ENCODE measurements at places on chromosomes 7 and 10.

DNA sequence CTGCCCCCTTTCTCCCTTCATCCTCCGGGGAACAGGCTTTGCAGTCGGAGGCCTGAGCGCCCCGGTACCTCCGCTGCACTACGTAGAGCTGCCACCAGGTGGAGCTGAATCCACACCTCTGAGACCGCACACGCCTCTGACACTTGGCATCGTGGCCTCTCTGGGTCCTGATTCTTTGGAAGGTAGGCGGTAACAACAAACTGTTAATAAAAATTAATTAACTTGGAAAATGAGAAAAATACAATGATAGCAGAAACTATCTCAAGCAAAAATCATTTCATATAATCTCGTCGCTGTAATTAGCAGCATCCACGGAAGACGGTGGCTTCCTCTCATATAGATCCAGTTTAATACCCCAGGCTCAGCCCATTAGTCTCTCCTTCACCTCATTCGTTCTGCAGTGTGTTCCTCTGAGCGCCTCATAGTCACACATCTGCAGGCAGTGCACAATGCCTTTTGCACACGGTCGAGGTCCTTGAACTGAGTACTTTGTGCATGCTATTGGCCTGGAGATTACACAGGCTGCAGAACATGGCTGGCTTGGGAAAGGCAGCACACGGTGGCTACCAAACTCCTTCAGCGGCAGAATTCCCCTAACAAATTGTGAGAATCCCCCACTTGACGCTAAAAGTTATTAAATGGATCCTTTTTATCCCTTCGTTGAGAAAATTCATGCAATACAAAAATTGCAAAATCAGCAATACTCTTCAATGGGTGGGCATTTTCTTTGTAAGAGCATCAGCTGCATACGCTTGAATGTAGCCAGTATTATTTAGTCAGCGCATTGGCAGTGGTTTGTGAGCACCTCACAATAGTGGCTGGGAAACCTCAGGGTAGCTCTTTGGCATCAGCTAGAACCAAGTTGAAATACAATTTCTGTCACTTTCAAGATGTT, 18.7 kb downstream of the OR9A2 start:
- DNase-seq: peak; percentile 18

DNA sequence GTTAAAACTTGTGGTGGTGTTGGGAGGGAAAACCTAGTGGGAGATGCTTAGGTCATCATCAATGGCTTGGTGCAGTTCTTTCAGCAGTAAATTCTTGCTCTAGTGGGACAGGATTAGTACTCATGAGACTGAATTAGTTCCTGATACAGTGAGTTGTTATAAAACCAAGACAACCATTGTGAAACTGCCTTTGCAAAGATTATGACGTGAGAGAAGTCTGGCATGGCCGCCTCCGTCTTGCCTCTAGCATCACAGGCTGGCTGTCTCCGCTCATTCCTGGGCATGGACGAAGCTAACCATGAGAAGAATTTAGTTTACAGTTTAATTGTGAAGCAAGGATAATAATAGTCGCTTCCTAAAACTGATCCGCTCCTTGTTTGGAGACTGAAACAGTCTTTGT, 186.4 kb downstream of the KIF20B start:
- no peak for DNase-seq

DNA sequence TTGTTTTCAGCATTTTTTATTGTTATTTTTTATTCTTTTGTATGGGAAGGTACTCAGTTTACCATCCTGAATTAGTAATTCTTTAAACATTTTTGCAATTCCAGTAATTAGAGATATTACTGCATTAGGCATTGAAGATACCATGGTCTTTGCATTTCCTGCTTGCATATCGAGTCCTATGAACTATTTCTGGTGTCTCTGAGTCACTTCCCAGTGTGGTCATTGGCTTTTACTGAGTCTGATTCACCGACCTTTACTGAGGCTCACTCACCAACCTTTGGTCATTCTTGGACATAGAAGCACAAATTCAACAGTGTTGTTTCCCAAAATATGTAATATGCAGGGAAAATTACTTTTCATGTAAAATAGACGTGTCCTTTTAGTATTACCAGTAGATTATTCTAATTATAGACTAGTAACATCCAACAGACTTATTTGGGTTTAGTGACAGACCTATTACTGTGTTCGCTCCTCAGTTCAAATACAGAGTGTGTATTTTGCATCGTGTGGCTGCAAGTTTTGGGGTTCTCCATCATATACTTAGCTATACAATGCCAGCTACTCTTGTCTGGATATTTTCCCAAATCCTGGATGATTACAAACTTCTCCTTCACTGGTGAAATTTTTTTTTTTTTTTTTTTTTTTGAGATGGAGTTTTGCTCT, 180.7 kb upstream of the PRSS1 start:
- DNase-seq: no peak

DNA sequence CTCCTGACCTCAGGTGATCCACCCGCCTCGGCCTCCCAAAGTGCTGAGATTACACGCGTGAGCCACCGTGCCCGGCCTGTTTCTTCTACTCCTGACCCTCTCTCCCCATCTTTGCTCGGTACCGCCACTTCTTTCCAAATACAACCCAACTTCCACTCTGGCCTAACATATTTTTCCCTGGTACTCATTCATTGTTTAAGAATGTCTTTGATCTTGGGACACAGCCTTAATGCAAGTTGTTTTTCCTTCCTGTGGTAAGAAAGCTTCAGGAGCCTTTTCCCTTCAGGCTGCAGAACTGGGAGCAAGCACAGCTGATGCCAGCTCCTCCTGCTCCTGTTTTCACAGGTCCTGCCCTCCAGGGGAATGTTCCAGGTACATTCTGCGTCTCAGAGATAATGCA, 13.7 kb downstream of the CALML3 start:
- DNase-seq: no peak

GRCh38 chr10:131814567-131815265, 86.1 kb upstream of the PPP2R2D start:
- DNase-seq: no peak

DNA sequence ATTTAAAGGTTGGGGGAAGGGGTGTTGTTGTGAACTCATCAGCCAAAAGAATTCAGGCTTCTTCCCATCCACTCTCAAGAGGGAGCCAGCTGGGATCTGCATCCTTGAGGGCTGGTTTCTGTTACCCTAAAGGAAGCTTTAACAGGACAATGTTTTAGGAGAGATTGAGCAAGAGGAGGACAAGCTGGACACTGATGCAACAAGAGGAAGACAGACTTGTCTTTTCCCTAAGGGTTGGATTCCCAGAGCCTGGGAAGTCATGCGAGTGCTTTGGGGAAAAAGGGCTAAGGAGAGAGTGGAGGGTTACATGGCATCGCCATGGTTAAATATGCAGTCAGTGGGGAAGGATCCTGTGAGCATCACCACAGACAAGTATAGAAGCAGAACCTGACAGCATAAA, 47.6 kb upstream of the PDE1C start:
- no peak for DNase-seq

- DNase-seq: no peak
Observed at GRCh38 chr7:86889501-86889900, 170.0 kb downstream of the ELAPOR2 start.

GRCh38 chr7:78702770-78703169, 750.7 kb downstream of the MAGI2 start:
- no peak for DNase-seq

All from esophagus squamous epithelium (tissue), 5 donors.